Stimulated activated CD8-positive, alpha-beta memory T cell treated with anti-CD3 and anti-CD28 coated beads, Interleukin-7, amount 100 ng/mL, for 1 hour (primary cell): ENCODE measurements at places on chromosomes 5 and 9.

- no peak for DNase-seq
These were observed 357.6 kb upstream of the IRX4 start for GRCh38 chr5:2240118-2240904.

- DNase-seq, result peak; percentile 14
These were observed 594 bp downstream of the FAM120A start for GRCh38 chr9:93451849-93452709.

GRCh38 chr9:97243606-97244005, 63.9 kb upstream of the CCDC180 start:
- no peak for DNase-seq

GRCh38 chr9:93599571-93600403, 23.4 kb downstream of the PHF2 start:
- no peak for DNase-seq

GRCh38 chr5:175842951-175843793, 28.2 kb upstream of the CPLX2 start:
- no peak for DNase-seq

DNA sequence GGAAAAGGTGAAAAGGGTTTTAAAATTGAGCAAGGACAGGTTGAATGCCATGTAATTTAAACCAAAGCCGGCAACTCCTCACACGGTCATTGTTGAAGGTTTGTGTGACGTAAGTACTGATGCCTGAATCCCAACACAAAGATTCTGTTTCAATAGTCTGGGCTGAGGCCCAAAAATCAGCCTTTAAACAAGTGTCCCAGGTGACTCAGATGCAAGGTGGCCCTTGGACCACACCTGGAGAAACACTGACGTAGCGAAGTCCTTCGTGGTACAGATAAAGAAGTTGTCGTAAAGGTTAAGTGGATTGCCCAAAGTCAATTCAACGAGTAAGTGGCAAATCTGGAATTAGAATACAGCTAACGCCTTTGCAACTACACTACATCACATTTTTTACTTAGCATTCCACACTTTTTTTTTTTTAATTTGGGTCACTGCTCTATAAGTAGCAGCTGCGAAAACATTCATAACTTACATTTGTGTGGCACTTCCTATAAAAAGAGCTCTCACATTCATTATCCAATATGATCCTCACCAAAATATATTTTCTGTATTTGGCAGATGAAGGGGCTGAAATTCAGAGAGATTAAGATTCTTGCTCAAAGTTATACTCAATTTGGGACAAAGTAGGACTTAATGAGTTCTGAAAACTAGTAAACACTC, 111.3 kb downstream of the LPAR1 start:
- DNase-seq, result no peak

GRCh38 chr9:130526854-130527650, 52.3 kb upstream of the FUBP3 start:
- DNase-seq, result no peak

GRCh38 chr9:4680173-4680525, 780 bp downstream of the CDC37L1 start:
- no peak for DNase-seq

- DNase-seq, result no peak
These were observed 30.8 kb downstream of the SLC6A3 start for GRCh38 chr5:1414311-1415058.

GRCh38 chr5:165508286-165508685, 2002.9 kb downstream of the MAT2B start:
- DNase-seq, result no peak

GRCh38 chr9:77891128-77891800, 140.3 kb downstream of the GNAQ start:
- no peak for DNase-seq

- no peak for DNase-seq
These were observed 114.3 kb upstream of the PCSK5 start for GRCh38 chr9:75775966-75776691.

- no peak for DNase-seq
These were observed 18.3 kb downstream of the RFX3 start for GRCh38 chr9:3507395-3508077.

- DNase-seq, result no peak
These were observed 92.7 kb upstream of the NEURL1B start for GRCh38 chr5:172548311-172548731.

GRCh38 chr9:26656003-26656870, 236.4 kb downstream of the CAAP1 start:
- no peak for DNase-seq

DNA sequence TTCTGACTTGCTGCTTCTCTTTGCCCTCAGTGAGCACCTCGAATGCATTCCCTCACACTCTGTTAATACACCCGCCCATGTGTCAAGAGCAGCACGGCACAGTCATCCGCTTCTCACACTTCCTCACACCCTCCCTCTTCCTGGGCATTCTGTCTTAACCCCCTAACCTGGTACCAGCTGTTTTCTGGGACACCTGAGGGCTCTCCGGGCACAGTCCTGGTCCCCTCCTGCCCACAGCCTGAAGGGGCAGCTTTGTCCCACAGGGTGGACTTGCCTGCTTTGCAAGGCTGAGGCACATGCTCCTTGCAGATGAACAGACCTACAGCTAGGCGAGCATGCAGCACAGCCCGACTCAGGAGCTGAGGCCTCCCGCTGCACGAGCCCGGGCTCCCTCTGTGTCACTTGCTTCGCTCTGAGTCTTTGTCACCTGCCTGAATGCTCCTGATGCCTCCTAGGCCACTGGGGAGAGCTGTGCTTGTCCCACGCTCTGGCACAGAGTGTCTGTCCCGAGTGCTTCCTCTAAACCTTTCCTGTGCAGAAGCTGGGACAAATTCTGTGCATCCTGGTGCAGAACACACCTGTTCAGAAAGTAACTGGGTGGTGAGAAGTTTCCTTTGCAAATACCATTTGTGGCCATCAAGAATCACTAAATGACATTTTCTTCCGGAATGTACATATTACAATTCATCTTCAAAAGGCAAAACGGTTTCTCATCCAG, 47.8 kb downstream of the AHRR start:
- no peak for DNase-seq

DNA sequence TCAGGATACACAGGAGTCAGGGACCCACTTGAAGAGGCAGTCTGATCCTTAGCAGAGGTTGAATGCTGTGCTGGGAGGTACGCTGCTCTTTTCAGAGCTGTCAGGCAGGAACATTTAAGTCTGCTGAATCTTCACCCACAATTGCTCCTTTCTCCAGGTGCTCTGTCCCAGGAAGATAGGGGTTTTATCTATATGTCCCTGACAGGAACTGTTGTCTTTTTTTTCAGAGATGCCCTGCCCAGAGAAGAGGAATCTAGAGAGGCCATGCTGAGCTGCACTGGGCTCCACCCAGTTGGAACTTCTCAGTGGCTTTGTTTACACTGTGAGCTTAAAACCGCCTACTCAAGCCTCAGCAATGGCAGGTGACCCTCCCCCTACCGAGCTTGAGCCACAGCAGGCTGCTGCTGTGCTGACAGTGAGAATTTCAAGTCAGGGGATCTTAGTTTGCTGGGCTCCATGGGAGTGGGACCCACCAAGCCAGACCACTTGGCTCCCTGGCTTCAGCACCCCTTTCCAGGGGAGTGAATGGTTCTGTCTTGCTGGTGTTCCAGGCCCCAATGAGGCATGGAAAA, 169.0 kb downstream of the FBXL17 start:
- no peak for DNase-seq

- no peak for DNase-seq
These were observed 2.9 kb upstream of the SLC23A1 start for GRCh38 chr5:139386050-139386438.

DNA sequence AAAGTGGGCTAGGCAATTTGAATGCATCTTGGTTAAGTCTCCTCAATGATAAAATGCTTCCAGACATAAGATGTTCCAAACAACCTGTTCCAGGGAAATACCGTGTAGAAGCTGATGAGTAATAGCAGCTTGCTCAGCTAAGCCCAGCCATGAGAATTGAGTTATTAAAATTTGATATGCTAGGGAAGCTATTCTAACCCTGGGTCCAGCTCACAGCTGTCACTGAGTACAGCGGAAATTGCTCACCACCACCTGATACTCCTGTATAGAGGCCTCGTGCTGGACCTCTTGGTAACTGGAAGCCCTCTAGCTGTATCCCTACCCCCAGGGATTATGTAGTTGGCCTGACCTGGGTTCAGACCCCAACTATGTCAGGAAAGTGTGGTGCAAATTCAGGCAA, 521.3 kb upstream of the TRPC7 start:
- DNase-seq, result no peak
